Choroid plexus epithelial cell (primary cell): ENCODE measurements at places on chromosomes 5 and 9.
A peak's percentile ranks its signal among the peaks of the same experiment; 100 is the strongest.

GRCh38 chr9:113992276-113992951 lies 85.7 kb downstream of the AMBP start:
- DNase-seq, result no peak

DNA sequence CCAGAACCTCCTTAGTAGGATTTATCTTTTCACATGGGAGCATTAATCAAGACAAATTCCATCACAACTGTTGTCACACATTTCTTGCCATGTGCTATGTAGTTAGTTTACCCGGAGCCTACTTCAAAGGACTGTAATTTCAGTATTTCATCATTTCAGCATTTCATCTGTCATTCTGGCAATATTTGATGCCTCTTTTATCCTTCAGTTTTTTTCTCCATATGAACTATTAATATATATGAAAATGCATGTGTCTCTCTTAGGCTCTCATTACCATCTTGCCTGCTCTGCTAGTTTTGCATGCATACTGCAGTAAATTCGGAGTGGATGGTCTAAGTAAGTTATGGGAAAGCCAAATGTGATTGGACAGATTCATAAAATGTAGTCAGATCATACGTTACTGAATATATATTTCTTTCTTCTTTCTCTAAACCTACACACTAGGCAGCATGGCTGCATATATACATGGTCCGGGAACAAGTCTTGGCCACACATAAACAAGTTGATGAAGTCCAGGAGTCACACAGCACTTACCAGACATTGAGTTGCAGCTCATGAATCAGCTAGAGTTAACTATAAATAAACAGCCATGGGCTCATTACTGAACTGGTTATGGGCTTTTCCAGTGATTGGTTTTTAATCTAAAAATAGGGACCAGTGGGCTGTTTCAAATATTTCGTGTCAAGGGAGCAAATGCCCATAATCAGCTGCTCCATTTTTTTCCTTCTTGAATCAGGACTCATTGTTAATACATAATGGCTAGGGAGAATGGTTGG lies 46.6 kb downstream of the SPATA31D1 start:
- DNase-seq, result no peak

DNA sequence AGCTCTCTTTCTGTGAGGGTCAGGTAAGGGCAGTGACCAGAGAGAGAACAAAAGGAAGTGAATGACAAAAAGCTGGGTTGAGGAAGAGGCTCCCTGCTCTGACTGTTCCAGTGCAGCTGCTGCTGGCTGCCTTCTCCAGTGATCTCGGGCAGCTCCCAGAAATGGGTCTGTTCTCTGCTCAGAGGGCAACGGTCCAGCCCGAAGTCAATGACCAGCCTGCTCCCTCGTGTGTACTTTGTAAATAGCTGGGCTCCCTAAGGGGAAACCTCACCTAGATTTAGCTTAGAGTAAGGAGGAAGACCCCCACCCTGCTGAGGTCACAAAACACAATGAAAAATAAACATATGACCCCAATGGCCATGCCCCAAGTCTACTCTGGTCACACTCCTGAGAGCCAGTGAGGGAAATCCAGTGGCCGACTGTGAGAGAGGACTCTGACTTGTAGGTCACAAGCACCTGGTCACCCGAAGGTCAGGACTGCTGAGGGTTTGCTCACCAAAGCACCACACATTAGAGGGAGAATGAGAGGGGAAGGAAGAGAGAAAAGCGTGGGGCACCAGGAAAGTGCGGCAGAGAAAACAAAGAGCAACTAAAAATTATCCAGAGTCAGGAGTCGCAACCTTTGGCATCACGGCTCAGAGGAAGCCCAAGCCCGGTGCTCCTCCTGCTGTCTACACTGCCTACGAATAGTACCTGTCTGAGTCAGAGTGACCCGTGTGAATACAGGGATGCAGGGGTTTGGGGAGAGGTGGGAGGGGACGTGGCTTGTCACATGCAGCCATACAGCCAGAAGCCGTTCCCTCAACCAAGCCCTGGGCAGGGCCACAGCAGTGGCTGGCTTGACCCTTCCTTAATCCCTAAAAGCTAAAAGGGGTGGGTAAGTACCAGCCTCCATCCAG lies 19.8 kb downstream of the NIPAL4 start:
- no peak for DNase-seq

GRCh38 chr5:151692312-151692711 lies 5.6 kb upstream of the SPARC start:
- no peak for DNase-seq

DNA sequence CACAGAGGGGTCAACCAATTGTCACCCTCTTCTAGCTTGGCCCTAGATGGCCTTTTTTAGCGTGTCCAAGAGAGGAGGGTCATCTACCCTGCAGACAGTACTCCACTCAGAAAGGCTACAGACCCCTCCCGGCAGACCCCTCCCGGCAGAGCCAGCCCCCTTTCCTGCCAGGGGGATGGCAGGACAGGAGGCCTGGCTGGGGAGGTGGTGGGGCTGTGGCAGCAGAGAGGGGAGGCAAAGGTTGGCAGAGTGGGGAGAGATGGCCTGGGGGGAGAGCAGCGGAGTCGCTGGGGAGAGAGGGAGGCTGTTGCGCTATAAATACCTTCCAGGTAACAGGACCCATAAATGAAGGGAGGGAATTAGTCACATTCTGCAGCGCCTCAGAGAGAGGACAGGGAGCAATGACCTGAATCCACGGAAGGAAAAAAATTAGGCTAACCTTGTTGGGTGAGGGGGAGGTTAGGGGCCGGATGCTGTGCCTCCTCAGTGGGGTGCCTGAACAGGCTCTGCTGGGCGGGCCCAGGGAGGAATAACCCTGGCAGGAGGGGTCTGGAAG lies 32.9 kb upstream of the PSD2 start:
- DNase-seq, result no peak

DNA sequence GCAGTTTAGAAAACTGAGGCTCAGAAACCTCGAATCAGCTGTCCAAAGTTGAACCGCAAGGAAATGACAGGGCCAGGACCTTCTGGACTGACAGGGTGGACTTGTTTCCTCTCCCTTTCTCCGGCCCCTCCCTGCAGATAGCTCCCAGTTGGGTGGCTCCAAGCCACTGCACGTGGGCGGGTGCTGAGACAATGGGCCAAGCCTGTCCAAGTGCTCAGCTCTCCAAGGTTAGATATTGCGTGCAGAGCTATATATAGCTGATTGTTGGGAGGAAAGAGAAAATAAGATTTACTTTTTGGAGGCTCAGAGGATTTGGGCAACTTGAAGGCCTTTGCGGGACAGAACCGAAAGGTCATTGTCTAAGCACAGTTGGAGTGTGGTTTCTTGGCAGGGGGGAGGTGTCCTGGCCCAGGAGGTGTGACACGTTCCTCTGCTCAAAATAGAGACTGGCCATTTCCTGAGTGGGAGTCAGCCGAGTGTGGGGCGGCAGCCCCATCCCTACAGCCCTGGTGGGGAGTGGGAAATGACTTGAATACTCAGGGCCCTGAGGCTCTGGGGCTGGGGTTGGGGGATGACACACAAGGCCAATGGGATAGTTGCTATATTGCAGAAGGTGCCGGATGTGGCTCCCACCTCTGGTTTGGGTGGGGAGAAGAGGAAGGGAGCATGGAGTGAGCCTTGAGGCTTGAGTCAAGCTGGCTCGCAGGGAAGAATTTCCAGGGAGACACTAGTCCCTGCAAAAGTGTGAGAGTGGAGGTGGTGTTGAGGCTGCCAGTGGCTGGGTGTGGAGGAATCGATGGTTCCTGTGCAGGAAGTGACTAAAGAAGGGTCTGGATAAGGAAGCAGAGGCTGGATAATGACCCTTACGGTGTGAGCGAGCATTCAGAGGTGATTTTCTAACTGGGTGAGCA lies 44.4 kb upstream of the SMAD5 start:
- peak; percentile 51 for DNase-seq

DNA sequence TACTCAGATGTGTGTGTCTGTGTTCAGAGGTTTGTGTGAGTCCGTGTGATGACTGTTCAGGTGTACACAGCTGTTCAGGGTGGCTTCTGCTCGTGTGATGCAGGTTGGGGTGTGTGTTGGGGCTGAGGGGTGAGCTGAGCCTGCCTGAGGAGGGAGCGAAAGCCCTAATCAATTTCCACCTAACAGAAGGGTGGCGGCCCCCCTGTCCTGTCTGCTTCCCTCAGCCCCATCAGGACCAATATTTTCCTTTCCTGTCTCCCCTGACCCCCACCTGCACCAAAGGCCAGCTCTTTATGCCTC lies 30.2 kb downstream of the LHX2 start:
- DNase-seq, result no peak

- no peak for DNase-seq
Measured at GRCh38 chr5:31741496-31741895, 102.6 kb downstream of the PDZD2 start.

- no peak for DNase-seq
Measured at GRCh38 chr5:137216976-137217598, 282.0 kb downstream of the SPOCK1 start.

- DNase-seq, result peak; percentile 68
Measured at GRCh38 chr9:135926402-135927194, 19.3 kb upstream of the CAMSAP1 start.

DNA sequence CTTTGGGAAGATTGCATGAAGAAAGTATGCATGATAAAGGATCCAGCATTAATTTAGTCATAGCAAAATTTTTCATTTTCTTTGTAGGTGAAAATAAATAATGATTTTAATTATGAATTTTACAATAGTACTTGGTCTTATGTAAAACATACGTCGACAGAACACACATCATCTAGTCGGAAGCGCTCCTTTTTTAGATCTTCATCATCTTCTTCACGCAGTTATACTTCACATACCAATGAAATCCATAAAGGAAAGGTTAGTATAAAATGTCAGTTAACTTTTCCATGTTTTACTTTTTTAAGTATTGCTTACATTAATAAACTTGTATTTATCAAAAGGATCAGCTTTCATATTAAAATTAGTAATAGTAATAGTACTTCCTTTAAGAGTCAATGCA lies 35.8 kb downstream of the C7 start:
- DNase-seq, result no peak
